Effector memory CD4-positive, alpha-beta T cell (primary cell): ENCODE measurements at places on chromosomes 12 and 14.

- DNase-seq, result peak; percentile 9
These were observed 213.1 kb downstream of the CHST11 start for GRCh38 chr12:104669851-104670337.

- no peak for DNase-seq
These were observed 138.6 kb upstream of the VRK1 start for GRCh38 chr14:96658611-96659010.

- no peak for DNase-seq
These were observed 1.1 kb downstream of the BRI3BP start for GRCh38 chr12:124994437-124994975.

DNA sequence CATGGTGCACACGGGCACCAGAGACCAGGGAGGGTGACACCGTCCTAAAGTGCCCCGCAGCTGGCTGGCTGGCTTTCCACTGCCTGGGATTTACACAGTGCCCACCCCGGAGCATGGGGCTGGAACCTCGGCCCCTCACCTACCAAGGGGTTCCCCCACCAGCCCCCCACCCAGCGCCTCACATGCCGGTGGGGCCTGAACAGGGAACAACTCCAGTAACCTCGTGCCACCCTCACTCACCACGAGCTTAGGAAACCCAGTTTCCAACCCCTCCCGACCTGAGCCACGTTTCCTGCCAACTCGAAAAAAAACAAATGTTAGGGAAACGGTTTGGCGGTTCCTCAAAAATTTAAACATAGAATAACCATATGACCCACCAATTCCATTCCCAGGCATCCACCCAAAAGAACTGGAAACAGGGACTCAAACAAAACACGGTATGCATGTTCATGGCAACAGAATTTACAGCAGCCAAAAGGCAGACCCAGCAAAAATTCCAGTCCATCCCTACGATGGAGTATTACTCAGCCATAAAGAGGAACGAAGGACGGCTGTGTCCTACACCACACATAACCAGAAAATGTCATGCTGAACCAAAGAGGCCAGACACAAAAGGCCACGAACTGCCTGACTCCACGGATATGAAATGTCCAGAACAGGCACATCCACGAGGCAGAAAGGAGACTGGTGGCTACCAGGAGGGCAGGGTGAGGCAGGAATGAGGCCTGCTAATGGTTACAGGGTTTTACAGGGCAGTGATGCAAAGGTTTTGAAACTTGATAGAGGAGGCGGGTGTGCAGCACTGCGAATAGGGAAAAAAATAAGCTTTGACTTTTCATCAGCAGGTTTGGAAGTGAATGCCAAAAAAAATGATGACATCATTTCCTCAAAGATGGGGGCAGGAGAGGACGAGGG lies 68.9 kb downstream of the NCOR2 start:
- DNase-seq, result no peak

DNA sequence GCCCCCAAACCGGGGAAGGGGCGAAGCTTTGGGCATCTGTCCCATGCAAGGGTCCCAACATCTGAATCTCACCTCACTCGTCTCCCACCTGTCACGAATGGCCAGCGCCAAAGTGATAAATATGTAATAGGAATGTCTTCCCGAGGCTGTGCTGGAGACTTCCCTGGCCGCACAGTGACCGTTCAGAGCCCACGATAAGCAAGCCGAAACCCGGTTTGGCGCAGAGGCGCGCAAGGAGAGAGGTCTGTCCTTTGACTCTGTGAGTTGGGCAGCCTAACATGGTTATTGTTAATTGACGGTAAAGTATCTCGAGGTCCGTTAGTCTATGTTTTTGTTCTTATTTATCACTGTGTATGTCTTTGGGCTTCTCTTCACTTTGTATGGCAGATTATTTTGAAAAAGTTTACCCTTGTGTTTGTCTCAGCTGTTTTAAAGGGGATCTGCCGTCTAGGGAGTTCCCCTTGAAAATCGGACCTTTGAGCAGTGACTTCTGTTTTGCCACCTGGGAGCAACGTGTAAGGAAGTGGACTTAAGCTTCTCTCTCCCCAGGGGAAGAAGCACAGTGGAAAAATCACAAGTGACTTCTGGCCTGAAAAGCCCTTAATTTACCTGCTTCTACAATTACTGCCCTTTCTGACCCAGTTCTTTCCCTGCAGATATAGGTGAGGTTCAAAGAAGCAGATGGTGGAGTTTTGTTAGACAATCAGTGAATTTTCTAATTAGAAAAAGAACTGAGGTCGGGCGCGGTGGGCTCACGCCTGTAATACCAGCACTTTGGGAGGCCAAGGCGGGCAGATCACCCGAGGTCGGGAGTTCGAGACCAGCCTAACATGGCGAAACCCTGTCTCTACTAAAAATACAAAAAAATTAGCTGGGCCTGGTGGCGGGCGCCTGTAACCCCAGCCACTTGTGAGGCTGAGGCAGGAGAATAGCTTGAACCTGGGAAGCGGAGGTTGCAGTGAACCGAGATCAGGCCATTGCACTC lies 1.1 kb upstream of the TM9SF1 start:
- no peak for DNase-seq

- DNase-seq, result no peak
These were observed 119.9 kb upstream of the PZP start for GRCh38 chr12:9328065-9328464.

DNA sequence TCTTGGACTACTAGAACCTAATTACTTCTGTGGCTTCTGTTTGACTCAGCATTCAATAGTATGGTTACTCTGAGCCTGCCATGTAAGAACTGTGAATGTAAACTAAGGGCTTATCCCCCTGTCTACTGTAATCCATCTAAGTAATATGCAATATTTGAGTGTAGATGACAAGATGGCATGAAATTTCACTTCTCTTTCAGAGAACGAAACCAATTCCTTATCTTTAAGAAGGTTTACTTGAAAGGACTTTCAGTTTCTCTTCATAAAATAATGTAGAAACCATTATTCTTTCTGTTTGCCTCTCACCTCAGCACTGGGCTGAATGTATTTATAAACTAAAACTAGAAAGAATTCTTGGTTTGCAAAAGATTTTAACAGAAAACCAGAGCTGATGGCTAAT lies 60.4 kb upstream of the ARID2 start:
- no peak for DNase-seq

- DNase-seq, result no peak
These were observed 287.2 kb upstream of the ATP2B1 start for GRCh38 chr12:89995870-89996269.

DNA sequence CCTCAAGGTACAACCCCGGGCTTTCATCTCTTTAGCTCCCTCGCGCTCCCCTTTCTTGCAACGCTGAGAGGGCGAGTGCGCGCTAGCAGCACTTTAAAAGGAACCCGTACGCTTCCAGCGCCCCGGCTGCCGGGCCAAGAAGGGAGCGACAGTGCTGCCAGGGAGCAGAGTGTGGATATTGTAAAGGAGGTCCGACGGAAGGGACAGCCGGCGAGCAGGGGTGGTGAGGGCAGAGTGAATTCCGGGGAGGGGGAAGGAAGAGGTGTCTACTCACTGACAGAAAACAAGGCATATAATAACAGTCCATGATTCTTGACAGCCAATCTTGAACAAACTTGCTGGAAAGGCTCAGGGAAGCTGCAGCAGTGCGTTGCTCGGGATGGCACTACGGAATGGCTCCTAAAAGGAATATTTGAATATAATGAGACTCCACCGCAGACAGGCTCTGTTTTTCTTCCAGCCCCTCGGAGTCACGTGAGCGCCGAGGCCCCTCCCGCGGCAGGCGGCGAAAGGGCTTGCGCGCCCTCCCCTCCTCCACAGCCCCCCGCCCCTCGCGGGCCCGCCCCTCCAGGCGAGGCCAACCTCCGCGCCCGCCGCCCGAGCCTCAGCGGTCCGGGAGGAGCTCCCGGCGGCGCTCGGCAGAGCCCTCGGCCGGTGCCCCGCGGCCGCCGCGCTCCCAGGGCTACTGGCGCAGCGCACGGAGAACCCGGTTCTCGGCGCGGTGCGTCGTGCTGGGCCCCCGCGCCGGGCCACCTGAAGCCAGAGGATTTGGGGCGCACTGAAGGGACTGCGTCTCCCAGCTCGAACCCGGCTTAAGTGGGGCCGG lies 3.4 kb downstream of the BMP4 start:
- DNase-seq, result no peak

- DNase-seq, result no peak
These were observed 40.8 kb downstream of the DYRK2 start for GRCh38 chr12:67689385-67689784.

DNA sequence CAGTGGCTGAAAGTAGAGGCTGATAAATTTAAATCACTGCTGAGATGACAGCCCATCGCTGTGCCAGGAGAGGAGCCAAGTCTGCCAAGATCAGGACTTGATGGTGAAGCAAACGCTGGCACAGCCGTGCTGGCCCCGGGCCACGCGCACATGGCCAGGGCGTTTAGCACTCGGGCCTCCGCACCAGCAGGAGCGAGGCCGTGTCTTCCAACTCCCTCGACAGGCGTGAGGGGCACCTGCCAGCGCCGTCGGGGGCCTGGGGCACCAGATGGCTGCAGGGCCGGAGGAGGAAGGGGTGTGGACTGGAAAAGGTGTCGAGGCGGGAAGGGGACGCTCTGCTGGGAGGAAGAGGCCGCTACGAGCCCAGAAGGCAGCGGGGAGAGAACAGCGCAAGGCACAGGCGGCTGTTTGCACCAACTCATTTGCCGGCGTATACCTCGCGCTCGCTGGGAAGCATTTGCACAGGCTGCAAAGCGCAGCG lies 29.5 kb downstream of the RIMBP2 start:
- DNase-seq, result no peak

DNA sequence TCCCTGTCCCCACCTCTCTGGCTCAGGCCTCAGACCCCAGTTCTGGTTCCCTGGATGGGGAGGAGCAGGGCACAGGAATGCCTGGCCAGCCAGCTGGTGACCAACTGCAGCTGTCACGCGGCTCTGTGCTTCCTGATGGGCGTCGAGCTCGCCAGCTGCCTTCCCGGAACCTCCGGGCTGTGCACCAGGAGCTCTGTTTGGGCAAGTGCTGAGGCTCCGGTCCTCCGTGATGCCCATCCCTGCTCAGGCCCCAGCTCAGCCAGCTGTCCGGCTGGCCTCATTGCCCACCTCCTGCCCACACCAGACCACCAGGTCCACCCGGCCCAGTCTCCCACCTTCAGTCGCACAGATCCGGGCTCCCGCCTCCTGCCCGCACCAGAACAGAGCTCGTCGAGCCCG lies 4.8 kb downstream of the IFFO1 start:
- no peak for DNase-seq

GRCh38 chr14:56124327-56124726 lies 6.1 kb downstream of the PELI2 start:
- no peak for DNase-seq

- no peak for DNase-seq
These were observed 90.3 kb downstream of the PELI2 start for GRCh38 chr14:56208520-56208919.

DNA sequence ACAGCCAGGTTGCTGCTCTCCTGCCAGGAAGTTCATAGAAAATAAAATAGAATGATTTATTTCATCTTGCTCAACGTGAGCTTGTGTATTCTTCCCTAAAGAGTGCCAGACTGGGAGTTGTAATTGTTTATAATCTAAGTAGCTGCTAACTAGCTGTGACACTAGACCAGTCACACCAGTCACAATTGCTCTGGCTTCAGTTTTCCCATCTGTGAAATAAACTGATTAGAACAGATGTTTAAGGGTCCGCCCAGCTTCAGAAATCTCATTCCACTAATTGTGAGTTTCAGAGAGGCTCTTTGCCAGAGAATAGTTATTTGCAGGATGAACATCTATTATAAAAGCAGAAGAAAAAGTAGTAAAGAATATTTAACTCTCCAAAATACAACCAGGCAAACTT lies 55.6 kb upstream of the ZDHHC17 start:
- no peak for DNase-seq

- no peak for DNase-seq
These were observed 41.1 kb downstream of the RPS29 start for GRCh38 chr14:49545071-49545470.

DNA sequence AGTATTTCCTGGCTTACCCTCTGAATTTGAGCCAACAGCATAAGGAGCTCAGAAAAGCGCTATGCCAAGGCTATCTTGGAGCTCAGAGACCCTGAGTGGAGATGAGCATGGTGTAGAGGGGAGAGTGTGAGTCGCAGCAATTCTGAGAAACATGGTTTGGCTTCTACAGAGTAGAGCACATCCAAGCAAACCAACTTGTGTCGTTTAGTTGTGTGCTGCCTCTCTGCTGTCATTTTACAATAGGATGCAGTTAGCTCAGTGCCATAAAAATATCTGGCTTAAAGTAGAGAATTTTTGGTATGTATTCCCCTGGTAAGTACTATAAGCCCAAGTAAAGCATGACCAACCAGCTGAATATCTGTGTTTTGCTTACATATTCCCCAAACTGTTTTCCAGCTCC lies 249.2 kb downstream of the TRHDE start:
- DNase-seq, result no peak

- no peak for DNase-seq
These were observed 310.8 kb downstream of the BCL11B start for GRCh38 chr14:98961191-98961590.

DNA sequence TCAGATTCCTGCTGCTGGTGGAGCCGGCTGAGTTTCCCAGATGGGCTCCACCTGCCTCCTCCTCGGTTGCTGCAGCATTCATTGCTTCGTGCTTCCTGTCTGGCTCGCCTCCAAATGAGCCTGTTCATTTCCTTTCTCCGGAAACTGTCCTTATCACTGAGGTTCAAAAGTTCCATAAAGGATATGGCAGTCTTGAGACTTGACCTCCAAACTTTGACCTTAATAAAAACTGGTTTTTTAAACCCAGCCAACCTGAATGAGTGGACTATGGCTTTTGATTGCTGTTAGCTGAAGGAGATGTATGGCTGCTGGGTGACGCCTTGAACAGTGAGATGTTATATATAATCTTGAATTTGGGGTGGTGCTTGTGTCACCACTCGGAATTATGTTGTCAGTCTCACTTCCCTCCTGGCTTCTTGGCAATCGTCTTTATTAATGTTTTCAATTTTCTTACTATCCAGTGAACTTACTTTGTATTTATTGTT lies 62.7 kb downstream of the RASSF3 start:
- DNase-seq, result no peak

GRCh38 chr12:32273712-32274111 lies 125.6 kb upstream of the FGD4 start:
- DNase-seq, result no peak

- DNase-seq, result no peak
These were observed 30.7 kb upstream of the ESR2 start for GRCh38 chr14:64324895-64325294.

DNA sequence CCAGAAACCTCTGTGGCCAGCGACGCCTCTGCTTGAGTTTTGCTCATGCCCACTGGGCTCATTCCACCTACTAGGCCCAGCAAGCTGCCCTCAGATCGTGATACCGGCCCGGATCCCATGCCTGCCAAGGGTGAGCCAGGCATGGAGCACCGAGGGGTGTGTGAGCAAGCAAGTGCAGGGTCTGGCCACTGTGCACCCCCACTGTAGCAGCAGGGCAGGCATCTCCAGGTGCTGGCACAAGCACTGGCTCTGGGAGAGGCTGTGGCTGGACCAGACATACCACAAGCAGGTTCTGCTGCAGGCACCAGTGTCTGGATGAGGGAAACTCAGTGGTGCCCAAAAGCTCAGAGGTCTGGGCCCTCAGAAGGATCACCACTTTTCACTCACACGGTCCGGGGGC lies 20.6 kb downstream of the FAM186A start:
- no peak for DNase-seq

GRCh38 chr14:76720382-76720813 lies 40.9 kb upstream of the VASH1 start:
- no peak for DNase-seq

- DNase-seq, result no peak
These were observed 160.0 kb upstream of the E2F7 start for GRCh38 chr12:77225373-77225772.

GRCh38 chr12:685388-685787 lies 22.1 kb upstream of the NINJ2 start:
- peak; percentile 75 for DNase-seq

- DNase-seq, result no peak
These were observed 75.5 kb upstream of the CAND1 start for GRCh38 chr12:67193704-67194103.
